ENCODE measurements at places on chromosomes 5 and 9.

DNA sequence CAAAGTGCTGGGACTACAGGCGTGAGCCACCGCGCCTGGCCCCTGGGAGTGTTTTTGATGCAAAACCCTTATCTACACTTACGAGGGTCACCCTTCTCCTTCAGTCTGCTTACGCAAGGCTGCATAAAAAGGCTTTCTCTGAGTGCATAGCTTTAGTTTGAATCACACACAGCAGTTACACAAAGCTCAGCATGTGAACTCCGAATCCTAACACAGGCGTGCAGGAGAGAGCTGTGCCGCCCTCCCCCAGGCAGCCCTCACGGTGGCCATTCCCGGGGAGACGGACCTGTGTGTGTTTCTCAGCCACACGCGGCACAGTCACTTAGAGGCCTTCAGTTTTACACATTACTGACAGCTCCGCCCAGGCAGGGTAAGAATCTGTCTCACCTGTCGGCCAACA, 26.7 kb downstream of the EXD3 start:
- DNase-seq = no peak

- DNase-seq = no peak
These were observed 74.5 kb upstream of the PALM2AKAP2 start for GRCh38 chr9:109705515-109705914.

GRCh38 chr5:88245893-88246244, 22.8 kb downstream of the TMEM161B start:
- no peak for DNase-seq

DNA sequence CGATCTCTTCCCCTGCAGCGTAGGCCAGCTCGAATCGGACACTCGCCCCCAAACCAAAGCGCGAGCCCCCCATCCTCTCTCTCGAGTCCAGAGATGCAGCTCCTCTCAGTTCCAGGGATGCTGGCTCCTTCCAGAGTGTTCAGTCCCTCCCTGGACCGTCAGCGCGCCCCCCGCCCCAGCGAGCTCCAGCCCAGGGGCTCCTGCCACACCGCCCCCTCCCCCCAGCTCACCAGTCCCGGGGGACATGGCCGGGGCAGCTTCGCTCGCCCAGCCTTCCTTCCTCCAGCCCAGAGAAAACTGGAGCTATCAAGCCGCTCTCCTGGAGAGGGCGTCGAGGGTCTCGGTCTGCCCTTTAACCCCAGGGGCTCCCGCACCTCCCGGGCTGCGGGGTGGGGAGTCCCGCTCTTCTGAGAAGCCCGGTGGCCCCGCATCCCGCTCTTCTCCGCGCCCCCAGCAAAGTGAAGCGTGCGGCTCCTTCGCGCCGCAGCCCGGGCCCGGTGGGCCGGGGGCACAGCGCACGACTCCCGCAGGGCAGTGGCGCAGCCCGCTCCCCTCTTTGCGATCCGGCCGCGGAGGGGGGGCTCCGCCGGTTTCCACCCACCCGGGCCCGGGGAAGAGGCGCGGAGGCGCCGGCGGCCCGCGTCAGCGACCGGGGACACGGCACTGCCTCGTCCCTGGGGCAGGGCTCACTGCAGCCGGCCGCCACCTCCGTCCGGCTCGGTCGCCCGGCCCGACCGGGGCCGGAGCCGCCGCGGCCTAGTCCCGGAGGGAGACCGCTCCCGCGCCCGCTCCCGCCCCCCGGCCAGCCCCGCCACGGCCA, 587 bp downstream of the MIER3 start:
- peak; percentile 71 for DNase-seq

DNA sequence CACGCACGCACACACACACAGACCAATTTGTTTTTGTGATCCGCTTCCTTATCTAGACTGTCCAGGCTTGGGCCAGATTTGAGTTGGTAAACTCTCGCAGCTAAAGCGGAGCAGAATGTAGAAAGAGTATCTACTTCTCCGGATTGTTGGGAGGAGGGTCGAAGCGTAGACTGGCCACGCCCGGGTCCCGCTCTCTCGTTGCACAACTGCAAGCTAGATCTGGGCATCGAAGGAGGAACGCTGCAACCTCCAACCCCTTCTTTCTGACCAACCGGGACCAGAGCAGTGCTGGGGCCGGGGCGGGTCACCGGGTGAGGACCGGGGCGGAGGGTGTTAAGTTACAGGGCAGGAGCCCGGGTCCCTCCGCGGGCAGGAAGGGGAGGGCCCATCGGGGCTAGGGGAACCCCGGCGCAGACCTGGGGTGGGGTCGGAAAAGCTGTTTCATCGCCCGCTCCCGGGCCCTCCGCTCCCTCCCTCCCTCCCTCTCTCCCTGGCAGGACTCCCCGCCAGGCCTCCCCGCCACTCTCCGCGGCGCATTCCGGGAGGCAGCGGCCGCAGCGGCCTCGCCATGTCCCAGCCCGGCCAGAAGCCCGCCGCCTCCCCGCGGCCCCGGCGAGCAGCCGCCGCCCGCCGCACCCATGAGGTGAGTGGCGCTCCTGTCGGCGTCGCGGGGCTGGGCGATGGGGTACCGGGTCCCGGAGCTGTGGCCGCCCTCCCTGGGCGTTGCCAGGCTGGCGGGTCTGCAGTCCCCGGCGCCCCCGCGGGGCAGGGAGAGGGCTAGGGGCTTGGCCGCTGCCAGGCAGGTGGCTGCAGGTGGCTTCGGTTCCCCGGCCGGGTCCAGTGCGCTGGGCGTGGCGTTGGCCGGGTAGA, at the start of gene CAST:
TSS of gene CAST (plus strand) at position 522 of the 870 bp plus-strand sequence. CDS start at position 569, 47 bp downstream.
- DNase-seq = peak; percentile 98

GRCh38 chr9:99026271-99026955, 78.5 kb upstream of the TGFBR1 start:
- no peak for DNase-seq

- DNase-seq = no peak
These were observed 7.8 kb downstream of the FOXI1 start for GRCh38 chr5:170113522-170113900.

DNA sequence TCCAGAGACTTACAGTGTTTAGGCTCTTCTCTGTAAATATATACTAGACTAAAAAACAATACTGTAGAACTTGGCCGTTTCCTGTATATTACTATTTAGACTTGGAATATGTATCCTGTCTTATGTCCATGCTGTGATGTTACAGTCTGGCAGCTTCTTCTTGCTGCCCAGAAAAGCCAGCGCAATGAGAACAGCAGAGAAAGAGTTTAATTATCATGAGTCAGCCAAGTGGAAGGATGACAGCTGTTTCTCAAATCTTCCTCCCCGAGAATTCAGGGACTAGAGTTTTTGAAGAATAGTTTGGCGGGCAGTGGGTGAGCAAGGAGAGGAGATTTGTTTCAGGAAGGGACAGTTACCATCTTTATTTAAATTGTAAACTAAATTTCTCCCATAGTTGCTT, 37.5 kb downstream of the NAA35 start:
- DNase-seq = no peak

- DNase-seq = peak; percentile 97
These were observed 9.0 kb downstream of the RGS14 start for GRCh38 chr5:177366528-177367322.

GRCh38 chr5:173733831-173734501, 117.5 kb upstream of the BOD1 start:
- DNase-seq = no peak

GRCh38 chr5:172361566-172362238, 78.1 kb upstream of the UBTD2 start:
- DNase-seq = no peak

- DNase-seq = no peak
These were observed 131.5 kb downstream of the AGTPBP1 start for GRCh38 chr9:85610074-85610860.

GRCh38 chr9:76619197-76619596, 145.0 kb upstream of the PCA3 start:
- no peak for DNase-seq

DNA sequence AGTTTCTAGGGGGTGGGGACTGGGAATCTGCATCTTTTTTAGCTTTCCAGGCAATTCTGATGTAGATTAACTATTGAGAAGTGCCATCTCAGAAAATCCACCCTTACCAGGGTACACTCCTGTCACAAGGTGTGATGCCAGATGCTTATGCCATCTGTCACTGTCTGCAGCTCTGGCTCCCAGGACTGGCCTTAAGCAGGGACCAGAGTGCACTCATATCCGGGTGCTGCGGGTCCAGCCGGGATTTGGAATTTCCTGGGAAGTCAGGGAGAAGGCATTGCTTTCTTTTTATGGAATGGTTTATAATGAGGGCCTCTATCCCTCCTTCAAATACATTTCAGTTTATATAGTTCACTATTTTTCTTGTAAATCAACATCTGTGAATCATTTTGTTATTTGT, 92.6 kb downstream of the TMEM174 start:
- DNase-seq = no peak

DNA sequence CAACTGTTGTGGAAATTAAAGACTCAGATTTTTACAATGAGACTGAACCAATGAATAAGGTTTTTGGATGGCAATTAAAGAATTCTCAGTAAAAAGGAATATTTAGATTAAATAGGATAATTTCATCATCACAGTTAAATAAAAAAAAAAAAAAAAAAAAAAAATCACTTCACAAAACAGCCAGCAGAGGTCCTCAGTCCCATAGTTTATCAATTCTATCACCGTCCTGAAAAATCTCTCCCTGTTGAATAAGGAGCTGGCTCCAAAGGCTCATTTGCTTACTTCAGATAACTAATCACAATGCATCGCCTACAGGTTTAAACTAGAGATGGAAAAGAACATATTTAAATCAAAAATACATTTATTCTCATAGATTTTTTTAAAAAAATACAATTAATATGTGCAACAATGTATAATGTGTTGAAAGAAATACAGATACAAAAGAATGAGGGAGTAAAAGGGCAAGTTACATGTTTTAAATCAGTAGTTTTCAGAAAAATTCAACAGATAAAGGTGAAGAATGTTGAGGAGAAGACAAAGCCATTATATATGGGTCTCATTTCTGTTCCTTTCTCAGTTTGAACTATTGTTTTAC, 175.8 kb upstream of the CHD1 start:
- DNase-seq = no peak

- DNase-seq = no peak
These were observed 23.7 kb upstream of the TMED7 start for GRCh38 chr5:115649541-115649940.

DNA sequence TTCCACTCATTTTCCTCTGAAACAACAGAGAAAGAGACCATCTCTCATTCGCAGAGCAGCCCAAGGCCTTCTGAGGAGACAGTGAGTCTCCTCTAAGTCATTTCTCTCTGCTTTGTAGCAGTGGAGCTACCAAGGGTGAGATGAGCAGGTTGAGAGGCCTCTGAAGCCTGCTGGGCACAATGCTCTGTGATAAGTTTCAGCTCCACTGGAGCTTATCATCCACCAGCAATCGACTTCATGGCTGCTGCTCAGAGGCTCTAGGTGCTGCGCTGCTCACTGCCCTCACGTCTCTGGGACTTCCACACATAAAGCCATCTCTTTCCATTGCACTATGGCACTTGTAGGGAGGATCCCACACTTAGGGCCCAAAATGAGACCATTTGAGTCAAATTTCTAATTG, 96.3 kb downstream of the CMYA5 start:
- DNase-seq = no peak

DNA sequence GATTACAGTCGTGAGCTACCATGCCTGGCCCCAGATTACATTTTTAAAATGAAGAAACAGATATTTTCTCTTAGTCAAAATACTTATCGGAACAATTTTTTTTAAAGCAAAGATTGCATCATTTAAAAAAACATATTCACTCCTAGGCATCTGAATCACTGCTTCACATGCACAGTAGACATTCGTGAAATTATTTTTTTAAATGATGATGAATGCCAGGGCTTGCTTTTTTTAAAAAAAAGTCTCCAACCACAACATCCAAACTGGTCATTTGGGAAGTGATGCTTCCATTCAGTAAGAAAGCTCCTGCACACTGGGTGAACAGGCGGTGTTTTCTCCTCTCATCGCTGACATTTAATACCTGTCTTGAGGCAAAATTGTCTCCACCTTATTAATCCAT, 223.0 kb upstream of the DMRT1 start:
- no peak for DNase-seq

DNA sequence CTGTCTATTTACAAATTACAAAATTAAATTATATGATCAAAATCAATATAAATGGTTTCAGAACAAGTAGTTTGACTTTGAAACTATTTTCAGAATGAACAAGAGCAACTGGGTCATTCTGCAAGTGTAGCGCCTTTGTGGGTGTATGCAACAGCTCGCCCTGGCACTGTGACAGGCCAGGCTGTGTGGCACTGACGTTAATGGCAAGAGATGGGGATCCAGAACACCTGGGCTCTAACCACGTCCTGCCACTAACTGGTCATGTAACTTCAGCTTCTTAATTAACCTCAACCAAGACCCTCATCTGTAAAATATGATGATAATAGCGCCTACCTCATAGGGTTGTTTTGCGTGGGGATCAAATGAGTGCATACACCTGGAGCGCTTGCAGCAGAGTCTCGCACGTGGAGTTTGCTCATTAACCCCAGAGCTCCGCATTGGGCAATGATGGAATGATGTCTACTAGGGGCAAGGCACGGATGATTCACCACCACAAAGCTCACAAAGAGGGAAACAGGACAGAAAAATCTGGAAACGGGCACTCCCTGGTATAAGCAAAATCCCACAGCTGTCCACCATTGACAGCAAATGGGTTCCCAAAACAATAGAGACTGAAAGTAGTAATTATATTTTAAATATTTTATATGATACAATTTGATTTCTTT, 639.4 kb downstream of the SEMA5A start:
- DNase-seq = no peak

- DNase-seq = peak; percentile 81
These were observed 14.5 kb downstream of the SH2D3C start for GRCh38 chr9:127763918-127764384.

GRCh38 chr9:18723366-18723765, 249.4 kb downstream of the ADAMTSL1 start:
- no peak for DNase-seq

DNA sequence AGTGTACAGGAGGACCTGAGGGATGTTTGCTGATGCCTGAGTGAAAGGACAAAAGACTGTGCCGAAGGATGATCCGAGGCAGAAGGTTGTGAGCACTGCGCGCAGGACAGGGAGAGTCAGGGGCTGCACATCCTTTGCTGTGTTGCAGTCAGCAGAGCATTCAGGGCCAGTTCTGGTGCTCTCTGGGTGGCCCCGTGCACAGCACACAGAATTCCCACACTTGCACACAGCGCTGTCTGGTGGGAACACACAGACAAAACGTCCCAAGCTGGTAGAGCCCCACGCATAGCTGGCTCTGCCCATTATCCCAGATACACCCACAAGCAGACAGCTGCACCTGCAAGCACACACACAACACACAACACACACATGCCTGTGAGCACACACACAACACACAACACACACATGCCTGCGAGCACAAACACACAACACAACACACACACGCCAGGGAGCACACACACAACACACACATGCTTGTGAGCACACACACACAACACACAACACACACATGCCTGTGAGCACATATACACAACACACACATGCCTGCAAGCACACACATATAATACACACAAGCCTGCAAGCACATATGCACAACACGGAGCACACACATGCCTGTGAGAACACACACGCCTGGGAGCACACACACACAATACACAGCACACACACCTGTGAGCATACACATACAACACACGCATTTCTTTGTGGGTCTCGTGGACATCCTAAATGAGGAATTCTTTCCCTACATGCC, 74.4 kb downstream of the FGF18 start:
- DNase-seq = no peak

DNA sequence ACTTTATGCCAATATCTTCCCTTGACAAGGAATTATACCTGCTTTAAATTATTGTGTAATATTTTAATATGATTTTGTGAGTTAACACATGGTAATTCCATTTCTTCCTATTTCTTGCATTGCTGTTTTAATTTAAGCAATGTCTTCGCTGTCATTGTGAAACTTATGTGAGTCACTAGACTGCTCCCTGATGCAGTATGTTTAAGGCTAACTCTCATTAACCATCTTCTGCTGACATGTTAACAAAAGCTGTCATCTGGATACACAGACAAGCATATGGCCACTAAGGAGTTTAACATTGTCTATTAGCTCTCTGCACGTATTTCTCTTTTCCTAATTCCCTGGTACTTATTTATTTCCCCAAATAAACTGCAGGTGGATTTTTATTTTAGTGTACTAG, 980.8 kb upstream of the CTNND2 start:
- no peak for DNase-seq

Measured in right cardiac atrium (tissue), 5 donors.